Right forelimb (tissue), 1 donor: ENCODE measurements at places on chromosomes 6 and 20.

DNA sequence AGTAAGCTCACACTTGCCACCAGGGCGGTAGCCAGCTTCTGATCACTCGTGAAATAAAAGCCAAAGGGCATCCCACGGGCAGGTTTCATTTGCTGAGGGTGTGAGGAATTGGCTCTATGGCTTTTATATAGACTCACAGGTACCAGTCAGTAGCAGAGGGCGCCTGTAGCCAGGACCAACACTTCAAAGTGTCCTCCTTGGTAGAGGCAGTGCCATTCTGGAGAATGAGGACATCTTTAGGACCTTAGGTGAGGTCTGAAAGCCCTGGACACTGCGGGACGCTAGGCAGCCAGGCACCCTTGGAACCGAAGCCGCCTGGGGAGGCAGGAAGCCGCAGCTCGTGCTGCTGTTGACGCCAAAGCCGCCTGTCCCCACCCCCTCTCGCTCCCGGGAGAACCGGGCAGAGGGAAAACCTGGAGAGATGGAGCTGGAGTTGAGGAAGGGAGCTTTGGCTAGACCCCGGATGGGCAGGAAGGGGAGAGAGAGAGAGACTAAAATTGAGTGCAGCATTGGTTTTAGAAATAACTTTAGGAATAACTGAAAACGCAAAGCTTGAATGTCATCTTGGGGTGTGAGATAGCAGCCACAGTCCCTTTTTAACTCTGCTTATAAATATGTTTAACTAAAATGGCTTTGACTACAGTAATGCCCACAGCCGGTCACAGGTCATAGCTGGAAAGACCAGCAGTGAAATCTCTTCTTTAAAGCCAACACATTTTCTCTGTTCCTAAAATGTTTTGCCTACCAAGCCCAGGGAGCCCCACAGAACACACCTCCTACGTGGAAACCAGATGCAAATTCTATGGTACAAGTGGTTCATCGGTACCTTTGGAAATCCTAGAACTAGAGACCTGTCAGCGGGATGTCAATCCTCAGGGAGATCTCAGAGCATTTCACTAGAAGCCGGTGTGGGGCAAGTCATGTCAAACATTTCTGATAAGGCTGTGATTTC, 128.5 kb upstream of the CDYL start:
- peak; percentile 81 for DNase-seq

GRCh38 chr20:30811885-30812671, 445.4 kb upstream of the DEFB115 start:
- no peak for DNase-seq

DNA sequence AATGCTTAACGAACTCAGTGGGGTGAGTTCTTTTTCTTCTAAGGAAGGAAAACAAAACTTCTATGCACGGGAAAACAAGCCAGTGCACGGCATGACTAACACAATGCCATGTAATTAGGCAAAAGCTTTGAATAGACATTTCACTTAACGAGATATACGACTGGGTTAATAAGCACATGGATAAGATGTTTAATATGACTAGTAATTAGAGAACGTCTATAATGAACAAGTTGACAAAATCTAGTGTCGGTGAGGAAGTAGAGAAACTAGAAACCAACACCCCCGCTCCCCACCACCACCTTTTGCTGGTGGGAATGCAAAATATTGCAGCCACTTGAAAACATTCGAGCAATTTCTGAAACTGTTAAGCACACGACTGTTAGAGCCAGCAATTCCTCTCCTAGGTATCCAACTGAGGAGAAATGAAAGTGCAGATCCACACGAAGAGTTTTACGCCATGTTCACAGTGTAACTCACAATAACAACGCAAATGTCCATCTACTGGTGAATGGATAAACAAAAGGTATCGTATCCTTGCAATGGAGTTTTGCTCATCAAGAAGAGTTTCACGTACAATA, 644.9 kb upstream of the AGPAT4 start:
- no peak for DNase-seq

DNA sequence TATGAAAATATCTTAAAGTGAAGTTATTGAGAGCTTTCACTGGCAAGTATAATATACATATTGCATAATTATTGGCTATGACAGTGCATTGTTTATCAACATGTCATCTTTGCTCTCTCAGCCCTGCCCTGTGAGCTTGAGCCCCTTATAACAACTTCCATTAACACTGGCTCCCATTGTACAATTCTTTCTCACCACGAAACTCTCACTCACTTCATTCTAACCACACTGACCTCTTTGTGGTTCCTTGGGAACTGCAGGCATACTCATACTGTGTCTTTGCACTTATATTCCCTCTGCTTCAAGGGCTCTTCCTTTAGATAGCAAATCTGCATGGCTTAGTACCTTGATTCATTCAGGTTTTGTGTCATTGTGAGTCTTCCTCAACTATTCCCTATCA, 411.8 kb downstream of the CDKAL1 start:
- no peak for DNase-seq

DNA sequence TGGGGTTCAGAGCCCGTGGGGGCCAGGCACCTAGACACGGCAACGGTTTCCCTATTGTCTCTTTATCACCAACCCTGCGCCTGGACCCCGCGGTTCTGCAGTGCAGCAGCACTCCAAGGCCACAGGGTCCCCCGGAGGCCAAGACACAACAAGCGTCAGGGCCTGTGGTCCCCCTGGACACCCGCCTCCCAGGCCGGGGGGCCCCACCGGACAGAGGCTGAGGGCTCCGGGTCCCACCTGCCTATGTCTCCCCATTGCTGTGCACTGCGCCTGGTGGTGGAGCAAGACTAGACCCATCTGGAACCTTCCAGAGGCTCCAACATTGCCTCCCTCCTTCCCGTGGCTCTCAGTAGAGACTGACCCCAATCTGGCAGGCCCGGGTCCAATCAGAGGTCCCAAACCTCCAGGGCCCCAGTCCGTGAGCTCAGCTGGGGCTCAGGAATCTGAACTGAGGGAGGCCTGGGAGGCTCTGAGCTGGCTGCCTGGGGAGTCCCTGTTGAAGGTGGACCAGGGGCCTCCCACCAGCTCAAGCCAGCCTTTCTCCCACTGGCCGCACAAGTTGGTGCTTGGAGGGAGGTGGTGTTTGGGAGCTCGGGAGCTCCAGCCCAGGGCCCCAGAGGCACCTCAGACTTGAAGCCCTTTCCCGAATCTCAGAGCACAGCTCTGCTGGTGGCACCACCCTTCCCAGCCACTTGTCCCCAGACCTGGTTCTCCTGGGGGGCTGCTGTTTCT, 8.8 kb downstream of the GATA5 start:
- DNase-seq = no peak

DNA sequence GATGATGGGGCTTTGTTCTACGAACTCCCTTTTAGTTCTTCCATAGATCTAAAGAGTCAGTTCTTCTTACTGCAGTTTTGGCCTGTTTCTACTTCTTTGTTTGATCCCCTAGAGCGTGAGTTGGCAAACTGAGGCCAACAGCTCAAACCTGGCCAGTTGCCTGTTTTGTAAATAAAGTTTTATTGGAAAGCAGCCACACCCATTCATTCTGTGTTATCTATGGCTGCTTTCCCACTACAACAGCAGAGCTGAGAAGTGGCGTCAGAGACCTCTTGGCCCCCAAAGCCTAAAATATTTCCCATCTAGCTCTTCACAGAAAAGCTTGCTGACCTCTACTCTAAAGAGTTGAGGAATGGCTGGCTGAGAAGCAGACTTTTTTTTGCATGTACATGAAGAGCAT, 52.2 kb downstream of the EYA2 start:
- no peak for DNase-seq

- DNase-seq = no peak
These were observed 28.3 kb downstream of the MRS2 start for GRCh38 chr6:24431045-24431451.

- peak; percentile 37 for DNase-seq
These were observed 6.1 kb downstream of the PDRG1 start for GRCh38 chr20:31945785-31946184.

DNA sequence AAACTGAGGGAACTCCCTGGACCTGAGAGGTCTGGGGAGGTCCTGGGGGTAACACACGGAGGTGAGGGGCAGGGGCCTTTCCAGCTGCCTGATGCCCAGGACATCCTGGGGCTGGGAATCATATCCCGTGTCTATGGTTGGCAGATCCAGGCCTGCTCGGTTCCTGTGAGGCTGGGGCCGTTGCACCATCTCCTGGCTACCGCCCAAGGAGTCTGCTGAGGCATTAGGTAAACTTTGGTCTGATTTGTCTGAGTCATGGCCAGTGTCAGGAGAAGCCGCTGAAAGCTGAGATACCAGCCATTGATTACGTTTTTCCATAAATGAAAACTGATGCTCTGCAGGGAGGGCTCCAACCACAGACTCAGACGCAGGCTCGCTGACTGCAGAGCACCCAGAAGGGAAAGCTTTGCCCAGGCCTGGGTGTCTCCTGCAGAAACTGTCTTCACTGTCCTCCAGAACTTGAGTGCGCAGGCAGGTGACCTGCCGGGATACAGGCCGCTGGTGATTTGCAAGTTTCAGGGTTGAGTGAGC, 14.2 kb downstream of the TRAF3IP2 start:
- DNase-seq = no peak

- no peak for DNase-seq
These were observed 10.1 kb upstream of the SCUBE3 start for GRCh38 chr6:35203680-35204079.

DNA sequence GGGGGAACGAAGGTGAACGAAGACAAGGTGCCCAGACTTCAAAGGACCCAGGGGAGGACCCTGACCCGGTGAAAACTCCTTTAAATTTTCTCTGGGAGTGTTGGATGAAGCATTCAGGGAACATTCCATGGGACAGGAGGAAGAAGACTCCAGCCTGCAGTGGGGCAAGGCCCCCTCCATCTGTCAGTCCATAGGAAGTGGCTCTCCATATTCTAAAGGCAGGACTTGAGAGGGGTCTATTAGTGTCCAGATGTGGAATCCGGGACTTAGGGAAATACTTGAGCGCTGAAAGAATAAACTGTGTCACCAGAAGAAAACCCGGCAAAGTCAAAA, 3.2 kb upstream of the BPIFA2 start:
- DNase-seq = no peak

DNA sequence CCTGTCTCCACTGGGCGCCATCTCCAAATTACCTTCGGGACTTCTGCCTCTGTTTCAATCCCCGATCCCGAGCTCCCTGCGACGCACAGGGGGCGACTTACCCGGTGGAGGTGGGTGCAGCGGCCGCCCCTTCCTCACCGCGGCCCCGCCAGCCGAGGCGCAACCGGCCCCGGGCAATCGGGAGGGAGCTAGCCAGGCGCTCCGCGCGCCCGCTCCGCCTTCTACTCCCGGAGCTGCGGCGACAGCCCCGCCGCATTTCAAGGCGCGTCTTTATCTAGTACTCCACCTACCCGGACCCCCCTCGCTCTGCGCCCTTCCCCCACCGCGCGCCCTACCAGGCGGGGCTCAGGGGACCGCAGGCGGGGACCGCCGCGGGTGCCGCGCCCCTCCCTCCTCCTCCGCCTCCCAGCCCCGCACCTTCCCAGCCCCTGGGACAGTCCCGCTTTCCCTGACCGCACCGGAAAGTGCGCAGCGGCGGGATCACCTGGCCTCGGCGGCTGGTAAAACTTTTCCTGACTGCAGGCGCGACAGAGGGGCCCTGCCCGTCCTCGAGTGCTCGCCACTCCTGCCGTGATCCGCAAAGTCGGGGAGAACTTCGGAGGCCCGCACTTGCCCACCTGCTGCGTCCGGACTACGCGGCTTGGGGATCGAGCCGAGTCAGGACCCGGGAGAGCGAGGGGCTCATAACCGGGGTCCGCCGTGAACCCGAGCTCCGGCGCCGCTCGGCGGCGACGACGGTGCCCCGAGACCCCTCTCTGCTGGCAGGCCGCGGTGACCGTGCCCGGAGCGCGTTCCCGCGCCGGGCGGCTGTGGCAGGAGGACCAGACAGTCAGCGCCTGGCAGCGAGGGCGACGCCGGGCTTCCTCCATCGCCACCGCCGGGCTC, 8.0 kb upstream of the NKX2-2 start:
- DNase-seq = no peak

- DNase-seq = no peak
These were observed 103.6 kb downstream of the JPH2 start for GRCh38 chr20:44083220-44083933.

GRCh38 chr6:151414641-151415260, 23.4 kb upstream of the ZBTB2 start:
- DNase-seq = no peak

- DNase-seq = no peak
These were observed 10.5 kb downstream of the RALY start for GRCh38 chr20:34004227-34004626.

- DNase-seq = no peak
These were observed 49.6 kb downstream of the RIOK1 start for GRCh38 chr6:7439228-7439627.

- DNase-seq = no peak
These were observed 95.8 kb downstream of the RPP40 start for GRCh38 chr6:4908062-4908461.

GRCh38 chr6:13702809-13703302, 8.8 kb downstream of the RANBP9 start:
- no peak for DNase-seq

DNA sequence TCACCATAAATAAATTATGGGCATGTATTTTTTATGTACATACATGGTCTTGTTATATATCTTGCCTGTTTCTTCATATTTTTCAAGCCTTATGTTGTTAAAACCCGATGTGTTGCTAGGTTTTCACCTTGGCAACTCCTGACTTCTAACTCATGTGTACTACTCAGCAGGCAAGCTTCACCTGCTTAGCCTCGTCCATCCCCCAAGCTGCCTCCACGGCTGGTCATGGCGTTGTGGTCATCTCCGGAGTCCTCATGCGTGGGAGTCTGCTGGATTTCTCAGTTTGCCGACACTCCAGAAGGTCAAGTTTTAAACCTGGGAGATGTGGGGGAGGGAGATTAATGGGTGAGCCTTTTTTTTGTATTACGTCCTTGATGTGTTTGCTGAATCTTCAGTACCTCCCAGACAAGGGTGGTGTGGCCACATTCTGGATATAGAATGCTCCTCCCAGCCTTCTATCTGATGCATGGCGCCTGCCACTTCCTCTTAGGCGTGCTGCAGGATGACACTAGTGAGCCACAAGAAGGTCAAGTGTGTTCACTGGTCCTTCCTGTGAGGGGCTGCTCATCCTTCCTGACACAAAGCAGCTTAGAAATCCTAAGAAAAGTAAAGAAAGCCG, 26.6 kb upstream of the EDN3 start:
- no peak for DNase-seq

GRCh38 chr6:87504441-87504840, 31.7 kb downstream of the SLC35A1 start:
- no peak for DNase-seq

- no peak for DNase-seq
These were observed 733.6 kb upstream of the MAN1A1 start for GRCh38 chr6:120083186-120083585.

DNA sequence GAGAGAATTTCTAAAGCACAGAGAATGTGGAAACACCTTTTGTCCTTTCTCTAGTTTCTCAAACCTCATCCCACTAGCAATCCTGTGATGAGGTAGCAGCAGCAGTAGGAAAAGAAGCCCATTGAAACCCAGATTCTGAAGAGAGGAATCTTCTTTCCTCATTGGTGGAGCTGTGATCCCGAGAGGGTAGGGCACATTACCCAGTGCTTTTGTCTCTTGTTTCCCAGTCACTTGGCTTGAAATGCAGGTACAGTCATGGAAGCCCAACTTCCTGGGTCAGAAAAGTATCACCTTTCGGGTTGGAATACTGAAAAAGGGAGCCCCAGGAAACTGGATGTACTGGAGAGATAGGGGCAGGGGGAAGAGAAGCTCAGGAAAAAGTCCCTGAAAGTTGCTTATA, 417.4 kb downstream of the TBC1D32 start:
- DNase-seq = no peak

GRCh38 chr6:42702200-42702599, 20.2 kb downstream of the PRPH2 start:
- DNase-seq = no peak
